Left colon (tissue), 2 donors: ENCODE measurements at places on chromosomes 6 and 20.

DNA sequence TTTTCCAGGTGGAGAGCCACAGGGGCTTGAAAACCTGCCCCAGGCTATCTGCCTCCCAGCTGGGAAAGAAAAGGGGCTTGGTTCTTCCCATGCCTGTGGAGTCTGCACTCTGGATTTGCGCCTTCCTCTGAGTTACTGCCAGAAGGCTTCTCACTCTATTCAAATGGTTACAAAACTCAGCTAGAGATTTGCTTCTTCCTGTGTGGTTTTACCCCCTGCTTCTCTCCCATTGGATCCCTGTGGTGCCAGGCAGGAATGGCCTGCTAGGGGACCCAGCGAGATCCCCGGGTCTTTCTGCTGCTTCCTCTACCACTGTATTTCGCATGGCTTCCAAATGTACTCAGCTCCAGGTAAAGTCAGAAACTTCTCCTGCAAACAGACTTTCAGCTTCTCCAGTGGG lies 192.0 kb upstream of the HS3ST5 start:
- no peak for DNase-seq

DNA sequence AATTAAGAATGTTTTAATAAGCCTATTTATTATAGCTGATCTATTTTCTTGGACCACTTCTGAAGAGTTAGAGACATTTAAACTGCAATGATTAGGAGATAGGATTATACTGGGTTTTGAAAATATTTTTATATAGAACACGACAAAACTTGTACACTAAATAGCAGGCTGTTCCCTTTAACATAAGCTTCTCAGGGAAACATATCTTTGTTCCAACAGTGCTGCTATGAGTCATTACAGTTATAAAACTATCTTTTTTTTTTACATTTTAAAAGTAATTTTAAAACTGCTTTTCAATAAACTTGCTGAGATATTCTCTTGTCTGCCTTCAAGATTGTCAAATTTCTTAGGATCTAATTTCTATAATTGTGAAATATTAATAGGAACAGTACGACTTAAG lies 389.1 kb downstream of the ARHGAP18 start:
- DNase-seq = no peak

GRCh38 chr20:4788314-4788713 lies 66.6 kb downstream of the PRND start:
- DNase-seq = no peak

DNA sequence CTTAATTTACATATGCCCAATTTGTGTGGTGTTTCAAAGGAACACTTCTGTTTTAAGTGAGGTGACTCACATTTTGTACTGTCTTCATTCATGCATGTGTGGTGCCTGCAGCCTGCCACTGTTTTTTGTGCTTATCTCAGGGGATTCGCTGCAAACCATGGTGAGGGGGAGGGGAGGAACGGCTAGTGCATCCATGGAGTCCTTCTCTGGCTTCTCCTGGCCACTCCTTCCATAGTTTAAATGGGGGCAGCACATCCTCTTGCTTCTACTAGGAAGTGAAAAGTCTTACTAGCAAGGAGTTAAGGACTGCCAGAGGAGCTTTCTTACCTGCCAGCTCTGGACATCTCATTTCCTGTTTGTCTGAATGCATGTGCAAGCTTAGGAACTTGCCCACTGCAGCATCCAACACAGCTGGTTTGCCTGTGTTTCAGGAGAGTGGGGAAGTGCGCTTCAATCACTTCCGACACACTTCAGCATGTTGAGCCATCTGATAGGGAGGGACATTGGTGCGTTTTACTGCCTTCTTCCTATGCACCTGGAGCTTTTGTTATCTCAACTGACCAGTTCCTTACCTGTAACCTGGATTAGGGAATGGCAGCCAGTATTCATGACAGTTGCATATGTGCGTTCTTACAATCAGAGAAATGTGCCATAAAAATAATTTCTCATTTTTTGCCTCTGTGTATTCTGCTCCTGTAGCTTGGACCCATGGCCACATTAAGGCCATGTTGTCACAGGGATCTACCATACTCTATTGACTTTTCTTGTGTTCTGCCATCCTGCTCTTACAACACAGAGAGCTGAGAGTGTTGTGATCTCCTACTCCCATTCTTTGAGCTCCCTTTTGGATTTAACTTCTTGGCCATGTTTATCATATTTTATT lies 211.3 kb downstream of the ARID1B start:
- no peak for DNase-seq

DNA sequence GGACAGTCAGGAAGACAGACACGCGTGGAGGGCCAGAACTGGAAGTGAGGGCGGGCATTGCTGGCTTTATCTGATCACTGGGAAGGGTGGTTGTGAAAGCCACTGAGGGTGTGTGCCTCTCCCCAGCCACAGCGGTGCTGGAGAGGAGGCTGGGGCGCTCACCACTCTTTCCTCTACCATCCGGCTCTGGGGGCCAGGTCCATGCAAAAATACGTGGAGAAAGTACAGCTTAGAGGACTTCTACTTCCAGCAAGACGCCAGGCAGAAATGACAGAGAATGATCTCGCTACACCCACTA lies 148.8 kb upstream of the RPS6KA2 start:
- DNase-seq = no peak

DNA sequence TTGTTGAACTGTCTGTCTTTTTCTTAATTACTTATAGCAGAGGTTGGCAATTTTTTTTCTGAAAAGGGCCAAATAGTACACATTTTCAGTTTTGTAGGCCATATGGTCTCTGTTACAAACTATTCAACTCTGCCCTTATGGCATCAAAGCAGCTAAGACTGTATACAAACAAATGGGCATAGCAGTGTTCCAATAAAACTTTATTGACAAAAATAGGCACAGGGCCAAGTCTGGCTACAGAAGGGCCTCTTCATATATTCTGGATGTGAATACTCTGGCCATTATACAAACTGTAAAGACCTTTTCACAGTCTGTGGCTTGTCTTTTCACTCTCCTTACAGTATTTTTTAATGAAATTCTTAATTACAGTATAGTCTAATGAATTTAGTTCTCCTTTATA lies 132.1 kb downstream of the PREX1 start:
- no peak for DNase-seq

DNA sequence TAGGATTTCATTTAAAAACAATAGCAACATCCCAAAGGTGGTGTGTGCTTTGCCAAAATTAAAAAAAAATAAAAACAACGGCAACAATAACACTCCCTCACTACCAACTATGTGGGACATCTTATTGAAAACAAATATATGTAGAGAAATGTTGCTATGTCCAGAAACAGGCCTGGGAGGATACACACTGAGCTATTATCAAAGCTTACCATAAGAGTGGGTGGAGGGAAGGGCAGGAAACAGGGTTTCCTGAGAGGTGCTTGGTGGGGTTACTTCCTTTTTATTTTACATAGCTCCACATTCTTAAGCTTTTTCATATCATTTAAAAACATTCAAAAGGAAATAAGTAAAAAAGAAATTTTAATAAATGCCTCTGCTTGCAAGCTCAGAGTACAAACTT lies 150.0 kb upstream of the RIPOR2 start:
- DNase-seq = no peak

DNA sequence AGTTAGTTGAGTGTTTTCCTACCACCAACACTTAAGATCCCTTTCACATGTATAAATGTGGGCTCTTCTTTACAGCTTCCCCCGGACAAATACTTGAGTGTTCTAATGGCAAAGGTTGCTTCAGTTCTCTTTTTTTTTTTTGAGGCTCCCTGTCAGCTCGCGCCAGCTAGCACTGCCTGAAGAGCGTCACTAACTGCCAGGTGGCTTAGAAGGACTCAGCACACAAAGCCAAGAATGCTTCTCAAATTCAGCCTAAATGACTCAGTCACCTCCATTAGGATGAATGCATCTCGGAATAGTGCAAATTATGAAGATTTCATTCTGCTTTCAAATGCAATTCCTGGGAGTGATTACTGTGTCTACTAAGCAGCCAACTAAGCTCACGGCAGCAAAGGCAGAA lies 150.7 kb upstream of the BTBD3 start:
- no peak for DNase-seq

DNA sequence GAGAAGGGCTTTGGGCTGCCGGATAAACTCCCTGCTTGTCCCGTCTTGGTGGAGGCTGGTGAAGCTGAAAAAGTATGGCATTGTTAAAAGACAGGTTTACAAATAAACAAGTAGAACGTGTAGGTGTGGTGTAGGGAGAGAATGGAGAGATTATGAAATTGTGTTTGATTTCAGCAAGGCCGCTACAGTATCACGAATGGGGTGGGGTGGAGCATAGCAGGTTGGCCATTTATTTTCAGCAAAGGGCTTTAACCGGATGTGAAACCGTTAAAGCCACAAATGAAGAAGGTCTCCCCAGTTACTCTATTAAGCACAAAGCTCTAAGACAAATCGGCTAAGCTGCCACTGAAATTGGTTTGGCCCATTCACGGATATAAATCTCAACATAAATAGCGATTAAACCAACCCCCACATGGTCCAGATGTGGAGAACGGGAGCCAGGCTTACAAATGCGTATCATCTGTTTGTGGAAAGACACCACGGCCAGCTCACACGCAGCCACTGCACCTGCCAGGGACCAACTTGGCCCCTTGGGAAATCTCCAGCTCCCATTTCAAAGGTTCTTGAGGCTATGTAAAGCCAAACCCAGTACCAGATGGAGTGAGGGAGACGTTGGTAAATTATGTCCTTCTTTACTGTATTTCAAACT lies 94.0 kb downstream of the ZMYND8 start:
- no peak for DNase-seq

- peak; percentile 12 for DNase-seq
Observed at GRCh38 chr6:31042806-31043205, 32.5 kb downstream of the MUC22 start.

GRCh38 chr6:11298651-11299420 lies 66.4 kb upstream of the NEDD9 start:
- no peak for DNase-seq

GRCh38 chr6:98769546-98769945 lies 64.8 kb upstream of the POU3F2 start:
- DNase-seq = peak; percentile 28

DNA sequence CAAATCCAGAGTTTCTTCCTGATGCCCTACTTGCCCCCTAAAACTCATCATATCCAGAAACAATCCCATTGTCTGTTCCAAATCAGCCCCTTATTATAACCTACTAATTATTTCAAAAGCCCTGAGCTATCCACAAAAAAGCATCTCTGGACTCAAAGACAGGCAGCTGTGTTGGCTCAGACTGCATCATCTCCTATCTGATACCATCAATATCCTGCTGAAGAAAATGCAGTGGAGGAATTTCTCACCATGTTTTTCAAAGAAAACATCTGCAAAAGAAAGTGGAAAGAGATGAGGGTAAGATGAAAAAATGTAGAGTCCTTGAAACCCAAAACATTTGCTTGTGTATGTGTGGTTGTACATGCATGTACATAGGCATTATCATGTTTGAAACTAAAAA lies 153.0 kb upstream of the DEFB112 start:
- no peak for DNase-seq

GRCh38 chr20:61733891-61734732 lies 331.6 kb downstream of the TAF4 start:
- no peak for DNase-seq

- DNase-seq = no peak
Observed at GRCh38 chr20:47354464-47354713, 2.1 kb downstream of the ZMYND8 start.

DNA sequence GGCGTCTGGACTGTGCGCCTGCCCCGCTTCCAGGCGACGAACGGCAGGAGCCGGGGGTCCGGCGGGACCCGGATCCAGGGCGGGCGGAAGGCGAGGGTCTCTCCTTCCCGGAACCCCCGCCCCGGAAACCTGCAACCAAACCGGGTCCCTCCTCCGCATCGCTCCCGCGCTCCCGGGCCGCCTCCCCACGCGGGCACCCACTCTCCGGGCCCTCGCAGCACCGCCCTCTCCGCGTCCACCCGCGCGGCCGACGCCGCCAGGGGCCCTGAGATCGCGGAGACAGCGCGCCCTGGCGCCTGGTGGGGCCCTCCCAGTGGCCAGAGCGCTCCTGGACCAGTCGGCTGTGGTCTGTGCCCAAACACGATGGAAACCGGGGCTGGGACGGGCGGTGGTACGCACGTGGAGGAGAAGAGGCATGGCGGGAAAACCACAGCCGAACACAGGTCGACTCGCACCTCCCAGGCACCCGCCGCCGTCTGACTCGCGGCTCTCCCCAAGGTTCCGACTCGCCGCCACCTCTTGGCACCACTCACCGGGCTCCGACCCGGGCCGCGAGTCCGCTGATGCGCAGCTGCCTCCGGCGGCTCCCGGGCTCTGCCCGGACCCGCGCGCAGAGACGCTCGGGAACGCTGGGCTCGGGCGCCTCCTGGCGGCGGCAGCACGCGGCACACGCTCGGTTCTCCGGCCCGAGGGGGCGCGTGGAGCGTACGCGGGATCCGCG lies 7.9 kb downstream of the NKX2-2 start:
- peak; percentile 62 for DNase-seq

- no peak for DNase-seq
Observed at GRCh38 chr6:151690303-151690702, 117.2 kb upstream of the ESR1 start.

GRCh38 chr6:106037060-106037459 lies 49.1 kb upstream of the PRDM1 start:
- DNase-seq = no peak

DNA sequence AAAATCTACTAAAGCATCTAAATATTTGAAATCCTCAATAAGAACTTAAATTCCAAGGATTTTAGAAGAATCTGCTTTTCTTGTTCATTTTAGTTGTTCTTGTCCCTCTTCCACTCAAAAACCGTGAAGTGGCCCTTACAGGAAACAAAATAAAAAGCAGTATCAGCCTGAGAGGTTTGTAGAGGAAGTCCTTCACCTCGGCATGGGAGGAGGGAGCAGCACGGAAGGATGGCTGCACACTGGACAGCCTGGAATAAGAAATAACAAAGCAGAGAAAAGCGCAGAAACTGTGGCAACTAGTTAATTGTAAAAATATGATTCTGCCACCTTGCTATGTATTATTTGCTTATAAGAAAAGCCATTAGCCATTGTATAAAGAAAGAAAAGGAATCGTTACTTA lies 46.1 kb downstream of the RALGAPA2 start:
- DNase-seq = no peak

DNA sequence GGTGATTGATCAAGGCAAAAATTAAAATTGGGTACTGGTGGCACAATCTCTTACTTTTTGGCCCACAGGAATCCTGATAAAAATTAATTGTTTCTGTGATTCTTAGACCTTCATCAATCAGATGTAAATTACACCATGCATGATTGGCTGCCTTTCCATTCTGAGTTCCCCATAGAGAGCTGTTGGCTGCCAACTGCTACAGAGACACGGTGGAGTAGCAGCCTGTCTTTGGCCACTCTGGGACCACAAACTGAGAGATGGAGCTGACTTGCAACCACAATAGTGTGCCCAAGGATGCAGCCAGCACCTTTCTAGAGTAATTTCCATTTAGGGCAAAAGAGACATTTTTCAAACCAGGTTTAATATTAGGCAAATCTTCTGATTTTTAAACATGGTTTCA lies 274.3 kb upstream of the MMS22L start:
- DNase-seq = no peak

- DNase-seq = no peak
Observed at GRCh38 chr6:36357872-36358225, 21.2 kb upstream of the BNIP5 start.

DNA sequence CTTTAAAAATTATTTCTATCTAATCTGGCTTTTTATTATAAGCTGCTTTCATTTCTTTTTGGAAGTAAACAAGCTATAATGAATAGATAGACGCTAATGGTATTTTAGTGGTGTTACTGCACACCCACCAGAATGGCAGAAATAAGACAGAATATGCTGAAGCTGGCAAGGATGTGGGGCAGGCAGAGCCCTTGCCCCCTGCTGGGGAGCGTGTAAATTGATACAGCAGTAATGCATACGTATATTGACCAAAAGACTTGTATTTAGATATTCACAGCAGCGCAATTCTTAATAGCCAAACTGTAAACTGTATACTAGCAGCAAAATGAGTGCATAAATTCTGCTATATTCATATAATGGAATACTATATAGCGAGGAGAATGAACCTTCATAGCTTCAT lies 35.3 kb downstream of the TMEM181 start:
- DNase-seq = no peak
